ENCODE measurements at places on chromosomes 12 and 14. TPM values are rescaled to one million over a fixed set of nuclear protein-coding genes. Genes with fewer than 3 reads are reported as not detected.

CEBPE gene
- not detected for total RNA-seq

MIA2 gene
- total RNA-seq: 11.9 TPM

KCNC2 gene
- total RNA-seq: not detected

NKX2-1 gene
- total RNA-seq: not detected

NRIP2 gene
- total RNA-seq: not detected

MYO1H gene
- not detected for total RNA-seq

WNT5B gene
- total RNA-seq: 14.7 TPM

CKB gene
- 24.4 TPM for total RNA-seq

TPPP2 gene
- not detected for total RNA-seq

OR4Q2 gene
- total RNA-seq: not detected

LAG3 gene
- 0.14 TPM for total RNA-seq

VRTN gene
- not detected for total RNA-seq

DENND5B gene
- total RNA-seq: 6.7 TPM

SLC8B1 gene
- 17.1 TPM for total RNA-seq

BHLHE41 gene
- 0.43 TPM for total RNA-seq

AQP2 gene
- total RNA-seq: not detected

SLC39A5 gene
- total RNA-seq: under 0.01 TPM

CEP290 gene
- 8.1 TPM for total RNA-seq

LBHD2 gene
- not detected for total RNA-seq

VAMP1 gene
- 10.0 TPM for total RNA-seq

Measured in smooth muscle cell of bladder (primary cell).